ENCODE measurements at places on chromosomes 13 and 19. TPM values are rescaled to one million over a fixed set of nuclear protein-coding genes. Genes with fewer than 3 reads are reported as not detected.

Gene PTGIR
- polyA plus RNA-seq: 7.8 TPM

Gene BEST2
- 0.46 TPM for polyA plus RNA-seq

Gene IL4I1
- 11.5 TPM for polyA plus RNA-seq

Gene ZNF490
- 1.6 TPM for polyA plus RNA-seq

Gene ZNF358
- 23.5 TPM for polyA plus RNA-seq

Gene PLPP2
- 5.8 TPM for polyA plus RNA-seq

Gene GPC6
- 1.1 TPM for polyA plus RNA-seq

Gene ALOX5AP
- 36.9 TPM for polyA plus RNA-seq

Gene C5AR1
- polyA plus RNA-seq: 17.8 TPM

Gene SLAIN1
- 16.3 TPM for polyA plus RNA-seq

Gene C1QTNF9B
- polyA plus RNA-seq: 0.34 TPM

Gene DMKN
- 175 TPM for polyA plus RNA-seq

Gene RGCC
- 50.1 TPM for polyA plus RNA-seq

Gene ATP1A3
- 2.6 TPM for polyA plus RNA-seq

Gene DACT3
- polyA plus RNA-seq: 3.4 TPM

Gene C19orf73
- polyA plus RNA-seq: 4.0 TPM

Gene ATXN8OS
- not detected for polyA plus RNA-seq
